ENCODE measurements at places on chromosomes 4 and X.

DNA sequence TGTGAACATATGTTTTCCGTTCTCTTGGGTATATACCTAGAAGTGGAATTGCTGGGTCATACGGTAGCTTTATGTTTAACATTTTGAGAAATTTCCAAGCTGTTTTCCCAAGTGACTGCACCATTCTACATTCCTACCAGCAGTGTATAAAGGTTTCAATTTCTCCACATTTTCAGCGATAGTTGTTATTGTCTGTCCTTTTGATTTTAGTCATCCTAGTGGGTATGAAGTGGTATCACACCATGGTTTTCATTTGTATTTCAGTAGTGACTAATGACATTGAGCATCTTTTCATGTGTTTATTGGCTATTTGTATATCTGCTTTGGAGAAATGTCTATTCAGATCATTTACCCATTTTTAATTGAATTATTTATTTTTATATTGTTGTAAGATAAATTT is 2.4 kb downstream of the PPEF1 start:
- DNase-seq: no peak

- peak; percentile 38 for DNase-seq
Observed at GRCh38 chr4:82293304-82293703, 80.5 kb downstream of the HNRNPD start.

GRCh38 chrX:132853040-132853439 is 105.4 kb downstream of the HS6ST2 start:
- DNase-seq: no peak

DNA sequence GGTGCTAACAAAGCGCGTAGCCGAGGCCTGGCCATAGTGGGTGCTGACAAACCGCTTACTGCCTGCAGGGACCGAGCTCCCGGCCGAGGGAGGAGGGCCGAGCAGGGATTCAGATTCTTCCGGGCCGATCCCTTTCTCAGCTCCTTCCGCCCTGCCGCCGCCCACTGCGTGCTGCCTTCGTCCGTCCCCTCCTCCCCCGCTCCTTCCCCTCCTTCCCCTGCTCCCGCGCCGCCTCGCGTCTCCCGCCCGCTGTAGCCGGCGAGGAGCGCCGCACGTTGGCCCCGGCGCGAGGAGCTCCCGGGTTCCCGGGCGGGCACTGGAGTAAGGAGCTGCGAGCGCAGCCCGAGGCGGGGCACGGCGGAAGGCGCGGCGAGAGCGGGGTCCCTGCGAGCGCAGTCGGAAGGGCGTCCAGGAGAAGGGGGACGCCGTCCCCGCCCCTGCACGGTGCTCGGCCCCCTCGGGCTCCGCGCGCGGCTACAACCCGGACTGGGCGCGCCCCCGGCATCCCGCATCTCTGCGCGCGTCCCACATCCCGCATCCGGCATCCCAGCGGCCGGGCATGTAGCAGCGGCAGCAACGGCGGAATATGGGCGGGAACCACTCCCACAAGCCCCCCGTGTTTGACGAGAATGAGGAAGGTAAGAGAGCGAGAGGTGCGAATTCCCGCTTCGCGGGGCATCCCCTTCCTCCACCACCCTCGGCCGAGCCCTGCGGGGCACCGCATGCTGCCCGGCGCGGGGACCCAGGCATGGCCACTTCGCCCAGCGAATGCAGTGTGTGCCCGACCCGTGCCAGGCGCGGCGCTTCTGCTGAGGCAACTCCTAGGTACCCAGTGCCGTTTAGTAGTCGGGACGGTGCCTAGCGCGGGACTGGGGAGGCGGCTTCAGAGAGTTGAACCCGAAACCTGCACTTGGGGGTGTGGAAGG is at the start of gene STK32B:
Gene STK32B (plus strand): TSS at position 203 of the 926 bp plus-strand sequence.
- peak; percentile 34 for DNase-seq

GRCh38 chrX:130987241-130987640 is 70.9 kb upstream of the ARHGAP36 start:
- no peak for DNase-seq

DNA sequence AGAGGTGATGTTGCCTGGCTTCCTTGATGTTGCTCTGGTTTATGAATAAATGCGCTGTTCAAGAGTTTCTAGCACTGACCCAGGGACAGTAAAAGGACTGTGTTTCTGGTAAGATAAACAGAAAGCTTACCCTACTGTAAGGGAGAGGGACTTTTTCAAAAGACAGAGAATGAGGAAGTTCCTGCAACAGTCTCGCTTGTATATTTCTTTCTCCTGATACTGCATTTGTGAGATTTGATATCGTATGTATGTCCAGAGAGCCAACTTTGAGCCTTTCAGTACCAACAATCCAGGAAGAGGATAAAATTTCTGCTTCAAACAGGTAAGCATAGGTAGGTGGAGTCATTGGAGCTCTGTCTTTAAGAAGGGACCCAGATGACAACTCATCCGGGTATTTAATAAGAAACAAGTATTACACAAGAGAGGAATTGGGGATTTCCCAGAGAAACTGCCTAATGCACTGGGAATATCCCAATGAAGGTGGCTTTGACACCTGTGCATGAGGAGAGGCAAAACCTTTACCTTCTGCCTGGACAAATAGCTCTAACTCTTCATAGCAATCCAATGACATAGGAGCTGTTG is 773 bp downstream of the DAPP1 start:
- DNase-seq: peak; percentile 23

- DNase-seq: no peak
Observed at GRCh38 chrX:136523770-136524169, 8.2 kb upstream of the VGLL1 start.

DNA sequence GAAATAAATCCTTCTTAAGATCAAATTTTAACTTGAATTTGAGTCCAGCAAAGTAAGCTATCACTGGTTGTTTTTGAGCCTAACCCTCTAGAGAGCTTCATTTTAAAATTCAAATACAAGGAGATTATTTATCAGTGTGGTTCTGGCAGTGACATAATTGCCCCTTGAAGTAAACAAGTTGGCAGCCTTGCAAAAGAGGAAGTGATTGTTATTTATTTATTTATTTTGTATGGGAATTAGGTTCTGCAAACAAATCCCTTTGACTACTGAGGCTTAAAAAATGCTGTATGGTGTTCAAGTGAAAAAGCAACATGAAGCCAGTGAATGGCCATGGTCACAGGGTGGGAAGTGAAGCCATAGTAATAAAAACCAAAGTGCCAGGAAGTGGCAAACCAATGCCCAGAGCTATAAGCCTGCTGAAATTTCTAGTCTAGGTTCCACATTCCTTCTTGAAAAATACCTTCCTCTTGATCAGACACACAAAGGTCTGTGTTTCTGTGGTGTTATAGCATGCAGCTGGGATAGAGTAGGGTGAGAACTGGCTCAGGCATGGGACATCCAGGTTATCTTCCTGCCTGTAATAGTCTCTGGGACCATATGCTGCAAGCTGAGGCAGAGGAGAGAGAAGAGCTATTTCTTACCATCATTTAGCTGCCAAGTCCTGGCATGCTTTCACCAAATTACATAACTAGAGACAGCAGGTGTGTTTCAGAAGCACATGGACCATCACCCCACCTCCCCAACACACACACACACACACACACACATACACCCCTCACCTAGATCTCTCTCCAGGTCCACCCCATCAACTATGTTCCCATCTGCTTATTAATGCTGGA is 47.1 kb upstream of the TSPAN7 start:
- no peak for DNase-seq

DNA sequence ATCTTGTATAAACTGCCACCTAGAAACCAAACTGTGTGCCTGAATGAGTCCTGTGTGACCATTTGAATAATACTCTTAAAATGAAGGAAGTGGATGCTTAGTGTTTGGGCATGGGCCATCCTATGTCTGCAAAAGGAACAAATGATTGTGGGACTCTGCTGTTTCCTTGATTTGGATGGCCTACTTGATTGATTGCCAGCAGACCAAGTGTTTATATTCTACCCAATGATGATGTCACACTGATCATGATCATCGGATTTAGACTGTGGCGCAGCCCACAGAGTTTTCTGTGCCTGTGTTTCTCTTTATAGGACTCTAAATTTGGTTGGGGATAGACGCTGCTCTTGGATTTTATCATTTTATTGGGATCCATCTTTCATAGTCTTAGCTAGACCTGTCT is 4.4 kb downstream of the SEPTIN11 start:
- DNase-seq: no peak

- DNase-seq: no peak
Observed at GRCh38 chrX:106698693-106699092, 27.8 kb upstream of the RNF128 start.

GRCh38 chr4:24517676-24518075 is 66.7 kb downstream of the DHX15 start:
- DNase-seq: no peak

- no peak for DNase-seq
Observed at GRCh38 chr4:2866891-2867290, 23.2 kb downstream of the ADD1 start.

- DNase-seq: peak; percentile 3
Observed at GRCh38 chr4:173289353-173289727, 44.8 kb downstream of the HMGB2 start.

DNA sequence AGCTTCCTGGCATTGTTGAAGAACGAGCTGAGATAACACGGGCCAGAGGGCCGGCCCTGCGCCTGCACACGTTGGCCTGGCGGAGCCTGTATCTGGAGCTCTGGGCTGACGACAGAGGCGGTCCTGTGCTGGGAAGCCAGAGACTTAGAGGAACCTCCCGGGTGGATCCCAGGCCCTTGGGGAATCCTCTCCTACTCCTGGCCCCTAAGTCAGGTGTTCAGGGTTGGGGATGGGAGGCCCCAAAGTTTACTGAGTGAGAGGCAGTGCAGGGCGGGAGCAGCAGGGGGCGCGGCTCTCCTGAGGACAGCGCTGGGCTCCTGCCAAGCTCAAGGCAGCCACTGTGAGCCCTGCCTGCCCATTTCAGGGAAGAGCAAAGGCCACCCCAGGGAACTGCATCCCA is 2.5 kb upstream of the HTRA3 start:
- peak; percentile 48 for DNase-seq

GRCh38 chrX:67961516-67961915 is 417.7 kb downstream of the AR start:
- DNase-seq: no peak

- DNase-seq: no peak
Observed at GRCh38 chr4:3874525-3875110, 108.4 kb downstream of the ADRA2C start.

DNA sequence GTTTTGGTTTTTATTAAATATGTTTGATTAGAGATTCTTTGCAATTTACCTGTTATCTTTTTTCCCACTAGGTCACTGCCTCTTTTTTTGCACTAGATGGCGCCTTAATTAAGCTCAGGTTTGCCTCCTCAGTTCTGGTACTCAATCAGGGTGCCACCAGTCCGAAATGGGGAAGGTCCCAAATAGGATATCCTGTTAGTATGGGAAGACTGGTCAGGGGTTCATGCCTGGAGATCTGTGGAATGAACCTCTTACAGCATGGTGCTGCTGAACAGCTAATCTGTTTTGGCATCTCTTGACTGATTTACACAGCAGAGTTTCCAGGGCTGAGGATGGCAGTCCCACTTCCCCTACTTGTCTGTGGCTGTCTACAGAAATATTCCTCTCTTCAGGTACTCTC is 24.2 kb upstream of the VSIG1 start:
- peak; percentile 19 for DNase-seq

GRCh38 chr4:21203416-21203815 is 503.2 kb downstream of the PACRGL start:
- no peak for DNase-seq

Data from activated CD4-positive, alpha-beta T cell treated with anti-CD3 and anti-CD28 coated beads, Interleukin-2, Interleukin-6, amounts not matched to agents 100 ng/mL and 50 ng/mL, durations not matched to agents 16 hours and 8 hours (primary cell).